Activated naive CD4-positive, alpha-beta T cell treated with anti-CD3 and anti-CD28 coated beads, Interleukin-2, amount 50 U/mL, for 72 hours (primary cell): ENCODE measurements at places on chromosomes 5 and 9. TPM values are rescaled to one million over a fixed set of nuclear protein-coding genes. Genes with fewer than 3 reads are reported as not detected.

DNA sequence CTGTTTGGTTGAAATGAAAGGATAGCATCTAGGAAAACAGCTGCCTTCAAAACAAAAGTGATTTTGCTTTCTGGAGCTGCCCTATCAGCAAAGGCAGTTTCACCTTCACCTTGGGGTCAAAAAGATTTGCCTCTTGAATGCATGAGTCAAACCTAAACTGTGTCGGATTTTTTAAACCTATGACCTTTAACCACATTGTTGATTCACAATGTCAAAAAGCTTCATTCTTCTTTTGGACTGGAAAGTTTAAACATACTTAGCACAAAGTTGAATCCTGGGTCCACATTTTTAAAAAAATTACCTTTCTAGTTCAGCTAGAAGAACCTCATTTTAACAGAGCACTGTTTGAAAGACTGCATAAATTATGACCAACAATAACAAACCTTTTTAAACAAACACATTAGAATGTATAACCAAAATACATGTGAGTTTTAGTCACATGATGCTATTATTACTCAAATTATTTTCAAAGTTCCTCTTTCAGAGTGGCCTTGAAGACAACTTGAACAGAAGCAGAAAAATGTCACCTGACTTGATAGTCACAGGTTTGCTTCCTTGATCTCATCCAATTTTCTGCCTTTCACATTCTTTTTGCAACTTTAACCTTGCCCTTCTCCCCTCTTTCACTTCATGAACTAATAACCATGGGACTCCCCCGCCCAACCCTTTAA lies 109.7 kb upstream of the LHFPL2 start:
- no peak for DNase-seq

GRCh38 chr5:75510836-75511434 lies 494 bp downstream of the CERT1 start:
- peak; percentile 50 for DNase-seq

- no peak for DNase-seq
These were observed 29.1 kb upstream of the BNC2 start for GRCh38 chr9:16899606-16900005.

DNA sequence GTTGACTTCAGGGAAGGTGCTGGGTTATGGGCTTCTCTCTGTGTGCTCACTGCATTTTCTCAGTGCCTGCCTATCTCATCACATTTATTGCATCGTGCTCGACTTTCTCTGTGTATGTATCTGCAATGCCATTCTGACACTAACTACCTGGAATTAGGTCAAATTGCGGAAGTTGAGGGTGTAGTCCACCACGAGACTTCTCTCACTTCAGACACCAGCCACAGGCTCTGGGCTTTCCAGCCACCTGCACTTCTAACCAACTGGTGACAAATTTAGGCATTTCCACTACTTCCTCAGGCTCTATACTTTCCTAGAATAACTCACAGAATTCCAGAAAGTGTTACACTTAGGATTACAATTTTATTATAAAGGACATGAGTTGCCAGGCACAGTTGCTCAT lies 188.6 kb upstream of the ZNF608 start:
- DNase-seq = no peak

- no peak for DNase-seq
These were observed 592.0 kb upstream of the WWC1 start for GRCh38 chr5:167699432-167699831.

- no peak for DNase-seq
These were observed 6.4 kb upstream of the C6 start for GRCh38 chr5:41219658-41220269.

The RASGEF1C gene
- not detected for total RNA-seq

The N4BP3 gene
- 5.7 TPM for total RNA-seq

DNA sequence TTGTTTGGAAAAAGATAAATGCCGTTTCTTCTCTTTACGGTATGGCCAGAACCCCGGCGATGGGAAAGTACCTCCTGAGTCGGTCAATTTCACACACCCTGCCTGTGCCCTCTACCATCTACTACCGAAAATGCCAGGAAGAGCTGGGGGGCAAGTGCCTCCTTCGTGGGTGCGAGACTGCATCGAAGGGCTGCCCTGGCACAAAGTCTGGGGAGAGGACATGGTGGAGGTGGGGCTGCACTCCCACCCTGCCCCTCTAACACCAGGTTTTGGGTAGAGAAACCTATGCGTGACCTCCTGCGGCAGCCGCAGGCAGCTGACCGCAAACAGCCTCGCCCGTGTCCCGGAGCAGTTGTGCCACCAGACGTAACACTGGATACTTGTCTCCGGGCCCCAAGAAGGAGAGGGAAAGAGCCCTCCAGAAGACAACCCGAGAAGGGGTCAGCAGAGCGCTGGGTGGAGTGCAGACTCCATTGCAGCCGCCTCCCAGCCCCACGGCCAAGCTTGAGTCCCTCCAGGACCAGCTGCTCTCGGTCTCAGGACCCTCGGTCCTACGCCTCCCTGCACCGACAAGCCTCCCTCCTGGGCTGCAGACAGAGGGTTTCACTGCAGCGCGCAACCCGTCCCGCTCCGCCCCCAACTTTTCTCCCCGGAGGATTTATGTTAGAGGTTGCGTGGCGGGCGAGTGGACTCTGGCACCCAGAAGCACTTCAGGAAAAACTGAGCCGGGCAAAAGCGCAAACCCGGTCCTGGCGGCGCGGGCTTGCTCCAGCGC lies 823 bp upstream of the PRDM6 start:
- no peak for DNase-seq

The SLIT3 gene
- total RNA-seq = 1.9 TPM

The LCN9 gene
- not detected for total RNA-seq

DNA sequence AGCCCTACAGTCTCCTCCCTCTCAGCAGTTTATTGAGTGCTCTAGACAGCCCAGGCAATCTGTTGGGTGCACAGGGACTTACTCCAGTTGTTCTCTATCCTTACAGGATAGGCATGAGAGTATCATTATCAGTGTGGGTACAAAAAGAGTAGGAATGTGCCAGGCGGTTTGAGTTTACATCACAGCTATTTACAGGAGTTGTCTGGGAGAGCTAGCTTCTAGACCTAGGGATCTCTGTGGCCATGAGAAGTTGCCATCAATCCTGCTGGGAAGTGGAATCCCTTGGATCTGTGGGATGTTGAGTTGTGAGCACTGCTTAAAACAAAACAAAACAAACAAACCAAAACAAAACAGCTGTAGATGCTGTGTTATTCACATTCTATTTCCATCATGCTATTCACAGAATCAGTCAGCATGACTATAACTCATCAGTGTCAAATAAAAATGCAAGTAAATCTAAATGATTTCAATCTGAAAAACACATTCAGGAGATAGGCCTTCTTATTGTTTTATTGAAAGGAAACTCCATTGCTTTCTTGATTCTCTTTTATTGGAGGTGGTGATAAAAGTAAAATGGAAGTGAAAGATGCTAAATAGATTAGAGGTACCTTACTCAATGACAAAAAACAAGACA lies 552.4 kb upstream of the ZNF608 start:
- DNase-seq = no peak

DNA sequence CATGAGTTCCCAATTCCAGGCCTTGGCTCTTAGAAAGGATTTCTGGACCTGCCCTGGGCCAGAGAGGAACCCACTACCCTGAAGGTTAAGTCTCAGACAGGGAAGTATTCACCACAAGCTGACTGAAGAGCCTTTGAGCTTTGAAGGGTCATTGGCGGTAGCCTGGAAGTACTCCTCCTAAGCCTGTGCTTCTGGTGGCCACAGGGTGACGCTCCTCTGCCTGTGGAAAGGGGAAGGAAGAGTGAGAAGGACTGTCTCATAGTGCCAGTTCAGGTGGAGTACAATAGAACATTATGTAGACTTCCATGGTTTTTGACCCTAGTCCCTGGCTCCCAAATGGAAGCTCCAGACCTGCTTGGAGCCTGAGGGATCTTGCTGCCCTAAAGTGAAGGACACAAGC lies 1233.2 kb upstream of the CDH6 start:
- DNase-seq = no peak

DNA sequence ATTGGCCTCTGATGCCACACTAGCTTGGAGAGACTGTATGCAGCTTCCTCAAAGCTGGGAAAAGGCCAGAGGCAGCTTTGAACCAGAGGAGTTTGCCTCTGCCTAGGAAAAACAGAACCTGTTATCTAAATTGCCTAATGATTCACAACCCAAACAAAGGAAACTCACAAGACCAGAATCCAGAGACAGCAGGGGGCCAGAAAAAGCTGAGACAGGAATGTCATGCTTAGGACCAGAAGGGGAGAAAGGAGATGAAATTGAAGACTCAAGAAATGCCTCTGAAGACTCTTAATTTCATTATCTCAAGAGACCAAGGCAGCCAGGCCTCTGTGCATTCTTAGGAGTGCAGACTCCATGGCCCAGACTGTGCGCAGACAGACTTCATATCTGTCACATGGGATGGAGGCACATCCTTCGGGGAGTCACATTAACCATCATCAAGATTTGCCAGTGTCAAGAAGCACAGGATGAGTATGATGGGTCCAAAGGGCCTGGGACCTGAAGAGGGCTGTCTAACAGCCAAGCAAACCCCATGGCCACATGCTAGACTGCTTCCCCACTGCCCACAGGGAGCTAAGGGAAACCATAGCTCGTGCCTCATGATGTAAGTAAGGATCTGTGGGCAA lies 57.3 kb downstream of the ARSB start:
- DNase-seq = no peak

DNA sequence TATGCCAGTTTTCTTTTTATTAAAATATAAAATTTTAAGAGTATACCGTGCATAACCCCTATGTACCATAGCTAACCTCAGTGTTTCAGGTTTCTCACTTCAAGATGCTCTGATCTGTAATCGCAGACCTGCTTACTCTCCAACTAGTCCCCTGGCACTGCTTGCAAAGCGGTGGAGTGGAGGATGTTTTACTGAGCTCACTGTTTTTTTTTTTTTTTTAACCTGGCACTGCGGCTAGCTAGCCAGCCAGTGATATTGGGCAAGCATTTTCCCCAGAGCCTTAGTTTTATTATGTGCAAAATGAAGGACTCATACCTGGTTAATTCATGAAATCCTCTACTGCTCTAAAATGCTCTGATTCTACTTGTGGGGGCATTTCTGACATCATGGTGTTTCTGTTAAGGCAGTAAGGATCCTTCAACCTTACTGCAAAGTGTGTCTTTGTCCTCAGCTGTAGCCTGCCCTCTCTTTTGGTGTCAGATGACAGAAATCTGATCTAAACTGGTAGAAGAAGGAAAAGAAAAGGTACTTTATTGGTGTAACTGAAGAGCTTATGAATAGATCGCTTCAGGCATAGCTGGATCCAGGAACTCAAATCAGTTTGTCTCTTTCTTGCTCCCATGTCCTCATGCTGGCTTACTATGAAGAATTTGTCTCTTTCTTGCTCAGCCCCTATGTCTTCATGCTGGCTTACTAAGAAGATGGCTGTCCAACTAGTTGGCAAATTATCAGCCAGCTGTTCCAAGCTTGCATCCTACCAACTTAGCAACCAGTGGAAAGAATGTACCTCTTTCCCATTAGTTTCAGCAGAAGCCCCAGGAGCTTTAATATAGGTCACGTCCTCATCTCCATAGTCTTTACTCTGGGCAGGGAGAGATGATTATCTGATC lies 59.8 kb downstream of the DOCK2 start:
- no peak for DNase-seq

DNA sequence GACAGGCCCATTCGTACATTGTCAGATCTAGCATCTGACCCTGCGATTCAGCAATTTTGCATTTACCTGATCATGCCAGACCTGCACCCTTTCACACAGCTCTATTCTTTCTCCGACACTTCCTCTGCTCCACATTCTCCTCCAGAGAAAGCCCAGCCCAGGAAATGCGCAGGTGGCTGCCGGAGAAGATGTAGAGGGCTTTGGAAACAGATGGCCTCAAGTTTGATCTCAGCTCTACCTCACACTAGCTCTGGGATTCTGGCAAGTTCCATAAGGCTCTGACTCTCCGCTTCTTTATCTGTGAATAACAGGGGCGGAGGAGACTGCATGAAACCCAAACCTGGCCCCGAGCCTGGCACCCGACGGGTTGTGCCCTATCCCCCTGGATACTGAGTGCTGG lies 61.5 kb downstream of the GABBR2 start:
- DNase-seq = no peak

DNA sequence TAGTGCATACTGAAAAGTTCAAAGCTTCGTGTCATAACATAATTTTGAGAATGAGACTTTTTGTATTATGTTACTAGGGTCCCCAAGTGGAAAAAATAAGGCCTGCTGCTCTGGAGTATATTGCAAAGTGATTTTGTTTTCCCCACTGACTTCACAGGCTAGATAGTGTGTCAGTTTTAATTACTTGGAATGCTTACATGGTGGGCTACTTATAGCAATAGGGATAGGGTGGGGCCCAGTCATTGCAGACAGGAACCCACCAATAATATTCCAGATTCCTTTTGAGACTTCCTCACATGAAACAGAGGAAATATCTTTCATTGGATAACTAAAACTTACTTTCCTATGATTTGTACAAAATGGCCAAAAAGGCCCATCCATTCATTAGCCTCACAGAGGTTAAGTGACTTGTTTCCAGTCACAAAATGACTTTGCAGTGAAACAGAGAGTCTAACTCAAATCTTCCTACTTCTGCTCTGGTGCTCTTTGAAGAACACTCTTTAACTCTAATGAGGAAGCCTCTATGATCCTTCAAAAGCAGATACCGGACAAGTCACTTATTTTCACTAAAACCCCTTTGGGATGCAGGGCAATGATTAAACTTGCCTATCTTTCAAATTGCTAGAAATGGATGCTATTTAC lies 16.2 kb upstream of the MEF2C start:
- DNase-seq = no peak

The TAF1L gene
- total RNA-seq = not detected

The PCDHGB6 gene
- total RNA-seq = not detected

The LHX3 gene
- 0.08 TPM for total RNA-seq

DNA sequence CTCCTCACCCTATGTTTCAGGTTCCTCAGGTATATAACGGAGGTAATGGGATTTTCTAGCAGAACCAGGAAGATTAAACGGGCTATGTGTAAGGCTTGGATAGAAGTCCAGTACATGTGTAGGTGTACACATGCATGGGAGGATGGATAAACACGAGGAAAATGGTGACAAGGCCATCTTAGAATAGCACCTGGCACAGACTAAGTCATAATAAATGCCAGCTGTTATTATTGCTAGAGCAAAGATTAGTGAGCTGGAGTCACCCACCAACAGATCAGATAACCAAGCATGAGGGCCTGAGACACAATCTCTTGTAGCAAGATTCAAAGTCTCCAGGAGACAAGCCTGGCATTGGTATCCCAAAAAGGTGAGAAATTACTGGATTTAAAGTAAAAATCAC lies 21.1 kb downstream of the SPOCK1 start:
- no peak for DNase-seq
